ENCODE measurements at places on chromosomes 6 and 20. TPM values are rescaled to one million over a fixed set of nuclear protein-coding genes. Genes with fewer than 3 reads are reported as not detected.

DNA sequence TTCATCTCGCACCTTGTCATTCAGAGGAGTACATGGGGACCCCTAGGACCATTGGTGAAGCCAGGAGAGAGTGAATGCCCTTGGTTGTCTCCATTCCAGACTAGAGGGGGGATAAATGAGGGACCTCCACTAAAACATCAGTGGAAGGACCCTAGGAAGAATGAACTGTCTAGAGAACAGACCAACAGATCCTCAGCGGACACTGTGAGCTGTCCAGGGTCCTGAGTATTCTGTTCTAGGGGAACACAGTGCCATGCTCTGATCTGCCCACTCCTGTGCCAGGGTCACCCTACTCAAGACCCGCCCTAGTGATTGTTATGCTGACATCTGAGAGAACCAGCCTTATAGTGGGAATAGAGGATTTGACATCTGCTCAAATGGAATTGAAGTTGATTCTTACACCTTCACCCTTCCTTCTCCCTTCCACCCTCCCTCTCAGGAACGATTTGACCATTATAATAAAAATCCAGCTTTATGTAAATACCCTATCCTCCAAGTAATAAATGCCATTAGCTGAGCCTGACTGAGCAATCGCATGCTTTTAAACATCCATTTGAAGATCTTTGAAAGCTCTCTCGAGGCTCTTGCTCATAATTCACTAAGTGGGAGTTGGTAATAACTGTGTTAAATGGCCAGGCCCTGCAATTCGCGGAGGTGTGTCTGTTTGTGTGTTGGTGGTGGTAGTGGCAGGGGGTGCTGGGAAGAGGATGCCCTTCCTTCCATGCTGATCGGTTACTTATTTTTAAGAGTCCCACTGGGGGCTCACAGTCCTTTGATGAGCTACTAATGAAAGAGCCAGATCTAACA lies 43.6 kb upstream of the SLC32A1 start:
- DNase-seq, result no peak

GRCh38 chr6:82786248-82786647 lies 279.4 kb downstream of the UBE3D start:
- no peak for DNase-seq

- DNase-seq, result no peak
Measured at GRCh38 chr6:2749969-2750600, 637 bp downstream of the MYLK4 start.

GRCh38 chr6:120328521-120328920 lies 979.0 kb upstream of the MAN1A1 start:
- DNase-seq, result no peak

GRCh38 chr20:48661575-48662455 lies 166.0 kb downstream of the PREX1 start:
- DNase-seq, result no peak

GRCh38 chr20:24651976-24652345 lies 182.5 kb downstream of the SYNDIG1 start:
- no peak for DNase-seq

DNA sequence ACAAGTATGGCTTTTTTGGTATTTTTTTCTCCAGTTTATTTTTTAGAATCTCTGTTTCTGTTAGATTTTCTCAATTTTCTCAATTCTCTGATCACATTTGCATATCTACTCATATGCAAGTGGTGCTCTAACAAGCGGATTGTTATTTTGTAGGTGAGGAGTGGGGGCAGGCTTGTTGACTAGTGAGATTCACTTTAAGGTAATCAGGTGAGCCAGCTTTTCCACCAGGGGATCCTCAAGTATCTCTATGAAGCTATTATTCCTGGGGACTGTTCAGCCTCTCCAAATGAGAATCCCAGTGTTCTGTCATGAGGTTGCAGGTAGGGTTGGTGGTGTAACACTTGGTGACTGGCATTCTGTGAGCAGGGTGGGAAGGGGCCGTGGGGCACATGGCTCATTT lies 274.3 kb upstream of the FERMT1 start:
- DNase-seq, result no peak

GRCh38 chr6:47809873-47810272 lies 28.0 kb downstream of the OPN5 start:
- no peak for DNase-seq

DNA sequence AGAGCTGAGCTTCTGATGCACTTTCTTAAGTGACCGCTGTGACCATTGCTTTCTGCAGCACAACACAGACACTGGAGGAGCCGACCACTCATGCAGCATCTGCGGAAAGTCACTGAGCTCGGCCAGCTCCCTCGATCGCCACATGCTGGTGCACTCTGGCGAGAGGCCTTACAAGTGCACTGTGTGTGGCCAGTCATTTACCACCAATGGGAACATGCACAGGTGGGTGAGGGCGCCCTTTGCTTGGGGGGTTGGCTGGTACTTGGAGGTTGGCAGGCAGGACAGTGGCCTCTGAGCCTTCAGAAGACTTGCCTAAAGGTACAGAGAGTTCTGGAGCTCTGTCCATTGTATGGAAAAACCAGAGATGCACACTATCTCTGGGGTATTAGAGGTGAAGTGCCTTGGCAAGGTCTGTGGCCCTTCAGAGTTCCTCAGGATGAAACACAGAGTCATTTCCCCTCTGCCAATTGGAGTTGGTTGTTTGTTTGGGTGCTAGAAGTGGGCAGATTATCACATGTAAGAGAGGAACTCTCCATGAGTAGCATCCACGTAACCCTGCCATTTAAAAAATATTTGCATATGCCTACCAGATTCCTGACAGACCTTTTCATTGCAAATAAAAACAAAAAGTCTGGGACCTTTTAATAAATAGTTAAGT lies 81.5 kb downstream of the RREB1 start:
- DNase-seq, result no peak

- DNase-seq, result no peak
Measured at GRCh38 chr20:47789764-47790579, 4.7 kb upstream of the SULF2 start.

- DNase-seq, result no peak
Measured at GRCh38 chr6:17280138-17280537, 1.0 kb upstream of the RBM24 start.

- no peak for DNase-seq
Measured at GRCh38 chr6:137661601-137662000, 167.4 kb upstream of the OLIG3 start.

GRCh38 chr20:46582648-46583047 lies 32.2 kb upstream of the OCSTAMP start:
- DNase-seq, result no peak

GRCh38 chr6:131001111-131001736 lies 61.8 kb downstream of the EPB41L2 start:
- no peak for DNase-seq

DNA sequence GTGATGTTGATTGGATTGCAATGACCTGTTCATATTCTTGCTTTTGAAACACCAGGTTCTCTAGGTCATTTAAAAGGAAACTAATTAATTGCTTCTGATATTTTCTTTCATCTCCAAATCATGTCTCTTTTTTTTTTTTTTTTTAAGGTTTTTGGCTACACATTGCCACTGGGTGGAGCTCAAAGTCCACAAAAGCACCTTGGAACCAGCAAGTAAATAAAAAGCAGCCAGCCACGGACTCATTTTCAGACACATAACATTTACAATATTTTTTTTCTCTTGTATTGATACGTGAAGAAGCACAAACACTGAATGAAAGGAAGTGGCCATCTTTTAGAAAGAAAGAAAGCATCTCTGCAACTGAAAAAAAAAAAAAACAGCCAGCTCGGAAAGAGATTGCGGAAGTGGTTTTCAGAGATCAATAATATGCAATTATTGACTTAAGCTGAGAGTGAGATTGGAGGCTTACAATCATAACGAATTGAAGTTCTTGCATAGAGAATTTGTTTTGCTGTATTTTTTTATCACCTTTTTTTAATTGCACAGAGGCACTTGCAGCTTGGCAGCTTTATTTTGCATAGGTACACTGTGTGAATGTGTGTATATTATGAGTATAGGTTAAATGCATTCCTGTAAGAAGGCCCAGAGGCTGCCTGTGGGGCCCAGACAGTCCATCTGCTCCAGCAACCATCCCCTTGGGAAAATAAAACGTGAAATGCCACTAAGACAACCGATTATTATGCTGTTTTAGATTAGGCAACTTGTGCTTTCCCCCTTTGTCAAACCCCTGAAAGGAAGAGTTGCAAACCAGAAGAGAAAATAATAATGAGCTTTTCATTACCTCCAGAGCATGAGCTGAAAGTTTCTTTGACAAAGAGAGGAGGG lies 28.2 kb downstream of the CGA start:
- peak; percentile 33 for DNase-seq

DNA sequence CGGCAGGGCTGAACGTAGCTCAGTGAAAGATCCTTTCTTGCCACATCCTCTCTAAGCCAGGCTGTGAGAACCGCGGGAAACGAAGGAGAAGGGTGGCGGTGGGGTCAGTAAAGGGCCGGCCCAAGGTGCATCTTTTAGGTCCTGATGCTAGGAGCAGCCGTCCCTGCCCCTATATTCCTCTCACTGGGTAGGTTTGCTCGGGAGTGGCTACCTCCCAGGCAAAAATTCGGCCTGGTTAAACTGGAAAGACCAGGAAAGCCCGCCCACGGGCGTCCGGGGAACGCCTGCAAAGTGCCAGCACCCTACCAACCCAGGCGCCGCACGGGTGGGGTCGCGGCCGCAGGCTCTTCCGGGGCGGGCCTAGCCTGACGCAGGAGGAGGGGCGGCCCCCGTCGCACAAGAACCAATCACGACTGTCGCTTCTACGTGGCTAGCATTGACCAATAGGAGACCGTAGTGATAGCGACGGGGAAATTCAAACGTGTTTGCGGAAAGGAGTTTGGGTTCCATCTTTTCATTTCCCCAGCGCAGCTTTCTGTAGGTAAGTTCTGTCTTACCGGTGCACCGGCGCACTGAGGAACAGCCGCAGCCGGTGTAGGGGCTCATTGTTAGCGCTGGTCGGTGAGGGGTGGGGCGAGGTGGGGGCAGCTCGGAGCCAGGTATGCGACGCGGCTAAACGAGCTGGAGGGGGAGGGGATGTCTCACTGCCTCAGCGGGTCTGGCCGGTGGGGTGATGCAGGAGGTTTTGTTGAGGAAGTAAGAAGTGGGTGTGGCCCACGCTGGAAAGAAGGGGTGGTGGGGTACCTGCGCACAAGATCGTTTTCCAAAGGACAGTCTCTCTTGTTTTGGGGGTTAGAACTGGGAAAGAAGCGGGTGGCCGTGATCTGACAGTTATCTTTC lies at the start of gene TTK:
Gene TTK, plus strand, starts transcription at position 477 of the 900 bp plus-strand sequence. CDS start 1,195 bp downstream, outside the sequence.
- DNase-seq, result peak; percentile 82

- DNase-seq, result no peak
Measured at GRCh38 chr6:111743360-111743759, 129.9 kb downstream of the FYN start.

GRCh38 chr6:165519316-165519715 lies 143.7 kb downstream of the PDE10A start:
- no peak for DNase-seq

DNA sequence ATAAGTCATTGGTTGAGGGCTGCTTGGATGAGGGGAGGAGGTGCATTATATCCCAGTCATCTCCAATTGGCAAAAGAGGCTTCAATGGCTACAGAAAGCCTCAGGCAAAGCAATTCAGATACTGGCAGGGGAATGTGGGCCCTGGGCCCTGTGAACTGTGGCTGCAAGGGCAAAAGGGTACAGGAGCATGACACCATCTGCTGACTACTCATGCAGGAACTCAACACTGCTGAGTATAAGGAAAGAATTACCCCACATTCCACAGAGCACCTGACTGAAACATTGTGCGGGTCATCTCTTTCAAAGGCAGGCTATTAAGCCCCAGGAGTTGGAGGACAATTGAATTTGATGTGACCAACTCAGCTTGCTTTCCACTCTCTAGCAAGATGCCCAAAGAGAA lies 92.1 kb upstream of the SPTLC3 start:
- no peak for DNase-seq

Gene PARD6B
- total RNA-seq, result 5.6 TPM

Gene MOG
- not detected for total RNA-seq

Gene PTCRA
- not detected for total RNA-seq

Gene PKHD1
- total RNA-seq, result not detected

Gene BHLHE23
- total RNA-seq, result not detected

Gene ADGRB3
- total RNA-seq, result not detected

Gene TTK
- 53.8 TPM for total RNA-seq

Gene PANK2
- total RNA-seq, result 56.0 TPM

Gene NUS1
- 28.7 TPM for total RNA-seq

Data from activated naive CD4-positive, alpha-beta T cell treated with anti-CD3 and anti-CD28 coated beads, Interleukin-2, amount 50 U/mL, for 72 hours (primary cell).